ENCODE measurements at places on chromosomes 12 and 14.

DNA sequence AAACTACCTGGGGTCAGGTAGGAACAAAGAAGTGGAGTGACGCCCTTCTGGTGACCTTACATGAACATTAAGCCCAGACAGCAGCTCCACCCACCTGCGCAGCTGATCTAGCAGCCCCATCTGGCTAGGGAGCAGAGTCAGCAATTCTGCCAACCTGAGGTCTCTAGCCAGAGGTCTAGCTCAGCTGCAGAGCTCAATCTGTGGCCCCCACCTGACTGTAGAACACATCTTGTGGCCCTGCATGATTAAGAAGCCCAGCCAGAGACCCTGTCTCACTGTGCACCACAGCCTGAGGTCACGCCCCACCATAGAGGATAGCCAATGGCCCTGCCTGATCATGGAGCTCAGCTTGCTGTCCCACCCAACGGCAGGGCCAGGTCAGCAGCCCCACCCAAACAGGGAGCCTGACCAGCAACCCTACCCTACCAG, 50.6 kb upstream of the HIGD1C start:
- DNase-seq: no peak

DNA sequence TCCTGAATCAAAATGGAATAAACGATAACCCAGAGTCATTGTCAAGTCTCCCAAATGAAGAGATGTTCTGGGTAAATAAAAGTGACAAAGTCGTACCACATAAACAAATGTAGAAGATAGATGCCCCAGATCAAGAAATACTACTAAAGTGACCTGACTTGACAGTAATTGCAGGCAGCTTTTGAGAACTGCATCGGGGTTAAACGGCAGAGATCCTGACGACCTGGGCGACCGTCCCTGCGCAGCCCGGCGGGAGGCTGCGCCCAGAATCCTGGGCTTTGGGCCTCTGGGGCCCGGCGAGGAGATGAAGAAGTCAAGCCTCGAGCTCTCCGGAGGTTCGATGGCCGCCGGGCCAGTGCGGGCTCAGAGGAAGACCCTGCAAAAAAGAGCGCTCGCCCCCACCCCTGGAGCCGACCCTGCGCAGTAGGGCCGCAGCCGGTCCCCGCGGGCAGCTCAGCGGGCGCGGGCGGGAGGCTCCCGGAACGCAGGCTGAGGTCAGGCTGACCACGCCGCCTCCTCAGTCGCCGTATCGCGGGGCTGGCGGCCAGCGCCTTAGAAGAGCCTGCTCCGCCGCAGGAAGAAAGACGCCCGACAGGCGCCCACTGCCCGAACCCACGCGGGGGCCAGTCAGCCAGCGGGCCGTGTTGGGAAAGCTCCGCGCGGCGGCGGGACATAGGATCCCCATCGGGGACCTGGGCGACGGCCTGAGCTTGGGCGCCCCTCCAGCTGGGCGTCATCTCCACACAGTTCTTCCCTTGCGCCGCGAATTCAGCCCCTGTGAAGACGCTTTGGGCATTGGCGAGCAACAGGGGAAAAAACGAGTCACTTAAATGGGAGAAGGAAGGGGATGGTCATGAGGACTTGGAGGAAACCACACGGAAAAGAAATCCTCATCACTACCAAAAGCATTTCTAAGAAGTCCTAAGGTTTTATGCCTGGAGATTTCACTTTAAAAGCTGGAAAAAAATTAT, 16.0 kb downstream of the NKX2-1 start:
- DNase-seq: no peak

DNA sequence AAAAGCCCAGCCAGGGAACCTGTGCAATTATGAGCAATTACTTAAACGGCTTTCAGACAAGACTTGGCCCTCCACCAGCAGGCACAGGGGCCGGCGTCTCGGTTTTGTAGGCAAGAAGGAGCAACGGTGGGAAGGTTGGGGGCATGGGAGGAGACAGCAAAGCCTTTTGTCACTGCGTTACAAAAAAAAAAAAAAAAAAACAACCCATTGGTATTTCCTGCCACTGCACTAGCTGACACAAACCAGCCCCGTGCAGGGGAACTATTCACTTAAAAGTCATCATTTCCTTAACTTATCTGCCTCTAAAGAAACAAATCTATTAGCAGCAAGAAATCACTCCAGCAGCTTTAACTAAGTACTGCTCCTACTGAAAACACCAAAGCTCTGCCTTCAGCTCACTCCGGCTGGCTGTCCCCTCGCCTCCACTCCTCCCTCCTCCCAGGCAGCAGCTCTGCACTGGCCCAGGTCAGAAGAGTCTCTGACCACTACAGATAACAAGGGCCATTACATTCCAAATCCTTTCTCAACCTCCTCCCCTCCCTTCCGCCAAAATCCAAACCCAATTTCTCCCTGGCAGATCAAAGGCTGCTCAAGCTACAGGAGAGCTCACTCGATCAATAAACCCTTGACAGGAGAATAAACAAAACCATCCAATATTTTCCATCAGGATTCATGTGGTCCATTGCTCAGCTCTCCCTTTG, 105.2 kb upstream of the CDKN3 start:
- no peak for DNase-seq

DNA sequence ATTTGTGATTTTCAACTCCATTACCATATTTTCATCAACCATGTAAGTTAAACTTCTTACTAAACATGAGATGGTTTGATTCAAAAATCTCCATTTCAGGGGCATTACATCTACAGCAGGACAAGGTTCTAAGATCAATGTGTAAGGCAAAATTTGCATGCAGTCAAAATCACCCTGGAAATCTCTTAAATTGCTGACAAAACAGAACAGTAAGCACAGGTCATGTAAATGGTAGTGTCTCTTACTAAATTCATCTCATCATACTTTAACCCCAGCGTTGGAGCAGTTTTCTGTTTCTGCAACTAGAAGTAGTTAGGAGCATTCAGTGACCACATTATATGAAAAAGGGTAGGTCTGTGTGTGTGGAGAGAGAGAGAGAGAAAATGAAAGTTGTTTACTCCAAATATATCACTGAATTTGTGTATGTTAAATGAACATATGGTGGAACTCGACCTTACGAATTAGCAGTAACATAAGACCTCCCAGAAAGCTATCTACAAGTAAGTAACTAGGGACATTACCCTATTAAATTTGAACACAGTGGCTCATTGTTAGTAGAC, 227.5 kb downstream of the SSPN start:
- no peak for DNase-seq

DNA sequence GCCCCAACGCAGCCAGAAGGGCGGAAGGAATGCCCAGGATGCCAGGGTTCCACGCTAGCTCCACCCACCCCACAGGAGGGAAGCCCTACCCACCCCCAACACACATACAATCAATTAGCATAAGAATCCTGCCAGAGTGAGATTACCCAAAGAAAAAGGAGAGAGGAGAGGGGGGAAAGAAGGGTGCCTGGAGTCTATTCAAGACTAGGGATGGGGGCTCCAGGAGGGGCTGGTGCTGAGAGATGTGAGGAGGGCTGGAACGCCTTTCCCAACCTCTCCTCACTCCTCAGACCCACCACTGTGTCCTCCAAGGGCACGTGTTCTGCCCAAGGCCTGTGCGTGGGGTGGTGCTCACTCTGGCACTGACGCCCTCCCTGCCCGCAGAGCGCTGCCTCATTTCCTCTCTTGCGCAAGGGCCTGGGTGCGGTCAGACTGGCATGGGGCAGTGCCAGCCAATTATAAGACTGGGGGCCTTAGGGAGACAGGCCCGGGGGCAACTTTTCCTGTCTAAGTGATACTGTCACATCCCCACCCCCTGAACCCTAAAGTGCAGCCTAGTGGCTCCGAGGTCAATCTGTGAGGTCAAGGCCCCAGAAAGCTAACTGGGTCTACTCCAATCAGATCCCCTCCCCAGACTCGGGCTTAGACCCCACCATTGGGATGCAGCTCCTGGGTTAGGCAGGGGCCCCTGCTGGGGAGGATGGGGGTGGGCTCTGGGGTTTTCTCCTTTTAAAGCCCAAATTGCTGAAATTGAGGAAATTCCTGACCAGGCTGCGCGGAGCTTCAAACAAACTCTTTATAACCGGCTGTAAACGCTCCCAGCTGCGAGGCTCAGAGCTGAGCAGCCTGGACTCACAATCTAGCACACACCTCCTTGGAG, 10.2 kb upstream of the ITGB7 start:
- DNase-seq: no peak

DNA sequence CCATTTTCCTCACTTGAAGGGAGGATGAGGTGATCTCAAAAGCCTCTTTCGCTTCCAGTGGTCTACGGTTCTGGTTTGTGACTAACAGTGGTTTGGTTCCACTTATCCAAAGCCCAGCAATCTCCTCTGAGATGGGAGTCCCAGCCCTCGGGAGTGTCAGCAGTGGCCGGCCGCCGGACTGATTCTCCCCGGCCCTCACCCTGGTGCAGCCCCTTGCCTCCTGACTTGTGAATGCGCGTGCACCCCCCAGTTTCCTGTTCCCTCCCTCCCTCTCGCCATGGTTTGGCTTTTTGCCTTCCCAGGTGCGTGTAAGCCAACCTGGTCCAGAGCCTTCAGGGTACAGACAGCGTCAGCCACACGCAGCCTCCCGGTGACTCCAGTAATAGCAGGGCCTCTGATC, 74.5 kb downstream of the B4GALNT3 start:
- no peak for DNase-seq

- no peak for DNase-seq
Measured at GRCh38 chr12:4991373-4991772, 52.3 kb upstream of the KCNA5 start.

- DNase-seq: peak; percentile 69
Measured at GRCh38 chr12:92566448-92567019, 136.3 kb upstream of the PLEKHG7 start.

DNA sequence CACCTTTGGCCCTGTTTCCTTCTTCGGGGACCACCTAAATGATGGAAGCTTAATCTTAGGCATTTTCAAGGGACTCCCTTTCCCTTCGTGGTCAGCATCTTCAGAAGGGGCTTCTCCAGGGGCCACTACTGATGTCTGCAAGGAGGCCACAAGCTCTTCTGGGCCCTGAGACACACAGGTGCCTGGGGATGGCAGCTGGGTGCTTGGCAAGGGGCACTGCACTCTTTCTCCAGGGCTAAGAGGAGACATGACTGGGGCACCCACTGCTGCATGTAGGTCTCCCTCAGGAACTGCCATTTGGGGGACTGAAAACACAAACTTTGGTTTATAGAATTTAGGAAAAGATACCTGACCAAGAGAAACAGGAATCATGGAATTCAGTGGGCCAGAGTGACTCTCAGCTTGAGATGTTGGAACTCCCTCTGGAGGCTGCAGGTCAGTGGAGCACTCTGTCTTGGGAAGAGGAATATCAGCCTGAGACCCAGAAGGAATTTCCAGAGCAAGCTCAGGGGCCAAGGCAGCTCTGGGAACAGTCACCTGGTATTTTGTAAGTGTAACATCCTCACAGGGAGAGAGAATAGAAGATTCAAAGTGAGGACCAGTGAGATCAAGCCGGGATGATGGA, 16.0 kb downstream of the PLD4 start:
- DNase-seq: no peak

GRCh38 chr14:49052521-49052920, 533.7 kb downstream of the RPS29 start:
- no peak for DNase-seq

GRCh38 chr14:97280526-97280925, 483.3 kb downstream of the VRK1 start:
- no peak for DNase-seq

DNA sequence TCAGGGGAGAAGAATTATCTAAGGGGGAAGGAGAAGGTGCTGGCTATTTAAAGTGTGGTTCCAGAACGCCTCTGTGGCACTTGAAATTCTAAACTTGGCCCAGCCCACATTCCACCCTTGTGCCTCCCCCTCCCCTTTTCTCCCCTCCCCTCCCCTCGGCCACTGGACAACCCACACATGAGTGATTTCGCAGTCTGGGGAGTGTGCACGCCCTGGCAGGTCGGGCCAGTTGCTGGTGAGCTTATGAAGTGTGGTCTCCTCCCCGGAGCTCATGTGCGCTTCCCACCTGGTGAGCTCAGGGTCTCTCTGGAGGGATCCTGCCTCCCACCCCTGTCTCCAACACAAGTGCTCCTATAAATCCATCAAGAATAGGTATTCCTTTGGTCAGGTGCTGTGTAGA, at the start of gene SLC6A13:
Gene SLC6A13, minus strand, starts transcription at position 20 of the 400 bp plus-strand sequence. CDS start 2,784 bp downstream, outside the sequence.
- peak; percentile 58 for DNase-seq

- DNase-seq: no peak
Measured at GRCh38 chr12:66667906-66668305, 11.0 kb downstream of the GRIP1 start.

DNA sequence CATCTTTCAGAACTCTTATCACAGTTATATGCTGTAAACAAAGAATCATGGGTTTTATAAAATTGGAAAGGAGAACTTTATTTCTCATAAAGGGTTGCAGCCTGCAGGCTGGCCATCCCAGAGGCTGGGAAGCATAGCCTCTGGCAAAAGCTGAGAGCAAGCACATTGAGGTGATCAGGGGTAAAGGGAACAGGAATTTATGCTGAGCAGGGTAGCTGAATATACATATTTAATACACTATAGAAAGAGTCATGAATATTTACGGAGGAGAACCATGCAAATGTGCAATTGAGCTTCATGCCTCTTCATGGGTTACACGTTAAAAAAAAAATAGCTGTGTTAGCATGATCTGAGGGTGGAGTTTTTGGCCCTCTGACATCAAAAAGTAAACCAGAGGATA, 653.3 kb downstream of the NRXN3 start:
- DNase-seq: no peak

GRCh38 chr14:43522191-43522590, 984.9 kb downstream of the FSCB start:
- DNase-seq: no peak

GRCh38 chr12:124036171-124036598, 63.2 kb downstream of the ZNF664 start:
- DNase-seq: no peak

DNA sequence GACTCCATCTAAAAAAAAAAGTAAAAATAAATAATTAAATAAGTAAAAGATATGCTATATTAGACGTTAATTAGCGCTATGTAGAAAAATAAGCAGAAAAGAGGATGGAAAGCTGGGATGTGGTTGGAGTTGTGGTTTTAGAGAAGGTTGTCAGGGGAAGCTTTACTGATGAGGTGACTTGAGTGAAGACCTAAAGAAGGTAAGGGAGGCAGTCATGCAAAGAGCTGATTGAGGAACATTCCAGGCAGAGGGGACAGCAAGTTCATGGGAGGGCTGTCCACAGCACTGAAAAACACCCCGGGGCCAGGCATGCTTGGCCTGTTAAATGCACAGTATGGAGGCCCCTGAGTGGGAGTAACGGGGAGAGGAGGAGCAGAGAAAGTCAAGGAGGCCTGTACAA, 15.7 kb downstream of the SMAGP start:
- no peak for DNase-seq

GRCh38 chr12:106418970-106419369, 61.4 kb downstream of the POLR3B start:
- DNase-seq: no peak
